WTC11 (cell line): ENCODE measurements at places on chromosomes 2 and 18.
A peak's percentile ranks its signal among the peaks of the same experiment; 100 is the strongest.

- no peak overlapping the region for H3K4me3 ChIP-seq
- H3K27ac ChIP-seq: no peak overlapping the region
- no peaks in the 10 kb centered on the region for H3K36me3 ChIP-seq
- DNase-seq: no peak
- no peaks in the 10 kb centered on the region for H3K27me3 ChIP-seq
These were observed 1620.4 kb upstream of the CELF4 start for GRCh38 chr18:39186008-39186407.

DNA sequence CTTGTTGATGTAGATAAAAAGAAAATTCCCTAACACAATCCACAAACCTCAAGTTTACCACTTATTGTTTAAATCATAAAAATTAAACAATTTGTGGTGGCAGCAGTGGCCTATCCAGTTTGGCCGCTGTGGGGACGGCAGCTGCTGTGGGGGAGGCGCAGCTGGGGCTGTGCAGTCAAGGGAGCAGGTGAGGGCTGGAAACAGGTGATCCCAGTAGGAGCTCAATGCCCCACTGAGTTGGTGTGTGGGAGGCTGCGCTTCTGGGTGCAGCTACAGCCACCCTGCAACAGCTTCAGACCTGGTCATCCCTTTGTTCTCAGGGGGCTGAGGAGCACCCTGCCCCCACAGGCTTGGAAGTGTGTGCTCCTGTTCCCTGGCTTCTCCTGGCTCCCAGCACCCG, 266.0 kb upstream of the FSIP2 start:
- H3K27ac ChIP-seq: no peak overlapping the region
- H3K4me3 ChIP-seq: no peak overlapping the region
- H3K4me1 ChIP-seq: peaks cover 21% of the 10 kb centered on the region
- H3K36me3 ChIP-seq: peaks cover 12% of the 10 kb centered on the region
- H3K27me3 ChIP-seq: no peaks in the 10 kb centered on the region
- DNase-seq: no peak

GRCh38 chr18:28766721-28767120, 589.8 kb upstream of the CDH2 start:
- peaks cover 5% of the 10 kb centered on the region; the same call in 1 of the 2 replicates for H3K27me3 ChIP-seq
- H3K36me3 ChIP-seq: no peaks in the 10 kb centered on the region
- DNase-seq: no peak
- H3K4me1 ChIP-seq: no peaks in the 10 kb centered on the region
- no peak overlapping the region for H3K27ac ChIP-seq
- no peak overlapping the region for H3K4me3 ChIP-seq

GRCh38 chr2:21966139-21966538, 842.4 kb downstream of the TDRD15 start:
- no peak for DNase-seq
- H3K27ac ChIP-seq: no peak overlapping the region
- no peak overlapping the region for H3K4me3 ChIP-seq

DNA sequence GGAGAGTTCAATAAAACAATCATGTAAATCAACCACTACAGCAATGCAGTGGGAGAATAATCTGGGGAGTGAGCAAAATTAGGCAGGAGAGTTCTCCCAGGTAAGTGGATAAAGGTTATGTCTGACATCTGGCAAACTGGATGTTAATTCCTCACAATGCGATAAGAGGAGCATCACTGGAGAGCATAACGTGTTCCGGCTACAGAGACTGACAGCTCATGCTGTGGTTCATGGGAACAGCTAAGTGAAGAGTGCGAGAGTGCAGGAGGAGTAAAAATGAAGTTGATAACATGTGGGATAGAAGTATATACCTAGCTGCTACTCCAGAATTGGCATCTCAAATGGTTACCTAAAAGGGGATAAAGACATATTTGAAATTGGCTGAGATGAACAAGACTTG, 153.2 kb downstream of the LTBP1 start:
- H3K27ac ChIP-seq: no peak overlapping the region
- no peak overlapping the region for H3K4me3 ChIP-seq
- no peaks in the 10 kb centered on the region for H3K27me3 ChIP-seq
- H3K36me3 ChIP-seq: no peaks in the 10 kb centered on the region

DNA sequence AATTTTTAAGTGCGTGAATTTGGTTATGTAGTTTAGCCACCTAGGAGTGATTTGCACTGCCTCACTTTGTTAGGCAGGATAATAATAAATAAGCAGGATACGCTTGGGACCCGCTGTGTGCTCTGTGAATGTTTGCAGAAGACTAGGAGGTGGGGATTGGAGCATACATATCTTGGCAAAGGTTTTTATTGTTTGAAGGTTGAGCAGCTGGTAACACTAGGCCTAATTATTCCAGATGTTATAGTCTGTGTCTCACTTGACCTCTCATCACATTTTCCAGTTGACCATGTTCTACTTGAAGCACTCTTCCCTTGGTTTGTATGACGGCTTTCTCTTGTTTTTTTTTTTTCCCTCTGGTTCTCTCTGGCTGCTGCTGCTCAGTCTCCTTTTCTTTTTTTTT, 42.7 kb downstream of the FHOD3 start:
- no peaks in the 10 kb centered on the region for H3K27me3 ChIP-seq
- H3K4me3 ChIP-seq: no peak overlapping the region
- H3K36me3 ChIP-seq: peaks cover 3% of the 10 kb centered on the region; the same call in 1 of the 2 replicates
- H3K4me1 ChIP-seq: peaks cover 6% of the 10 kb centered on the region
- H3K27ac ChIP-seq: no peak overlapping the region
- DNase-seq: no peak

GRCh38 chr18:24543086-24543794, 82.8 kb downstream of the HRH4 start:
- no peaks in the 10 kb centered on the region for H3K36me3 ChIP-seq
- no peak overlapping the region for H3K4me3 ChIP-seq
- H3K4me1 ChIP-seq: peaks cover 24% of the 10 kb centered on the region
- DNase-seq: no peak
- no peaks in the 10 kb centered on the region for H3K27me3 ChIP-seq

DNA sequence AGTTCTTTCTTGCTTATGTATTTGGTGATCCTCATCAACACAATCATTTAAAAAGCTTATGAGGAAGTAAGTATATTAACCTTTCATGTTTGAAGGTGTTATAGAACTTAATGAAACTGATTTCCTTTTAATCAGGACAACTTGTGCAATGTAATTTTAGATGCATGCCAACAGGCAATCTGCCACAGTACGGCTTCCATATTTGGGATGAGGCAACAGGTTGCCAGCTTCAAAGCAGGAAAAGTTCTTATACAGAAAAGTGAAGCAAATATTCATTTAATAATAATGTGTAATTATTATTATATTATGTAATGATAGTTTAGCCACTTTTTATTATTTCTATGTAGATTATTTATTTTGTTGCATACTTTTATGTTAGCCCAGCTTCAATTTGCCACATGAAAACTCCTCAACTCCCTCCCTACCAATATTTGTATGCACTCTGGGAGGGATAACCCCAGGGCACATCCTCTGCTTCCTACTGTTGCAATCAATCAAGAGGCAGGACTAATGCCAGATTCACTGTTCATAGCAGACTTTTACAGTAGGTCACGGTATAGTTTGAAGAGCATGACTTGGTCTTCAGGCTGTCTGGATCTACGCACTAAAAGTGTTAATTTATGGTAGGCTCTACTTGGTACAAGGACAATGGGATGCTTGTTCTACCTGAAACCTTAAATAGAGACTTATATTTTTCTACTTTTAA, 277.2 kb downstream of the AGPS start:
- H3K4me3 ChIP-seq: no peak overlapping the region
- no peak for DNase-seq
- H3K36me3 ChIP-seq: no peaks in the 10 kb centered on the region
- peaks cover 98% of the 10 kb centered on the region for H3K27me3 ChIP-seq
- H3K4me1 ChIP-seq: peaks cover 21% of the 10 kb centered on the region
- no peak overlapping the region for H3K27ac ChIP-seq

DNA sequence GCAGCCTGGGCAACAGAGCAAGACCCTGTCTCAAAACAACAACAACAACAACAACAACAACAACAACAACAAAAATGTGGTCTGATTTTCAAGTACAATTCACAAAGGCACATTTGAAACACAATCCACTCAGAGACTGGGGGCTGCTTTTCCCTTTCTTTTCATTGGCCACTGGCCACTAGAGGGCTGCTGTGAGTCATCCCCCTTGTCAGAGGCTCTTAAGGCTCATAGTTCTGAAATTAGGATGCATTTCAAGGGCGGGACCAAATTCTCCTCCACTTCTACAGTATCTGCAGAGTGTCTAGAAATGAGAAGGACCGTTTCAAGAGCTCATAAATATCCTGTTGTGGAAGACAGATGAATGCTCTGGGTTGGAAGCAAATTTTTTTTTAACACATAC, 285.4 kb downstream of the NRXN1 start:
- H3K36me3 ChIP-seq: no peaks in the 10 kb centered on the region
- H3K4me1 ChIP-seq: no peaks in the 10 kb centered on the region; the same call in 1 of the 2 replicates
- H3K27ac ChIP-seq: no peak overlapping the region
- peak; percentile 65 for DNase-seq
- H3K4me3 ChIP-seq: no peak overlapping the region

DNA sequence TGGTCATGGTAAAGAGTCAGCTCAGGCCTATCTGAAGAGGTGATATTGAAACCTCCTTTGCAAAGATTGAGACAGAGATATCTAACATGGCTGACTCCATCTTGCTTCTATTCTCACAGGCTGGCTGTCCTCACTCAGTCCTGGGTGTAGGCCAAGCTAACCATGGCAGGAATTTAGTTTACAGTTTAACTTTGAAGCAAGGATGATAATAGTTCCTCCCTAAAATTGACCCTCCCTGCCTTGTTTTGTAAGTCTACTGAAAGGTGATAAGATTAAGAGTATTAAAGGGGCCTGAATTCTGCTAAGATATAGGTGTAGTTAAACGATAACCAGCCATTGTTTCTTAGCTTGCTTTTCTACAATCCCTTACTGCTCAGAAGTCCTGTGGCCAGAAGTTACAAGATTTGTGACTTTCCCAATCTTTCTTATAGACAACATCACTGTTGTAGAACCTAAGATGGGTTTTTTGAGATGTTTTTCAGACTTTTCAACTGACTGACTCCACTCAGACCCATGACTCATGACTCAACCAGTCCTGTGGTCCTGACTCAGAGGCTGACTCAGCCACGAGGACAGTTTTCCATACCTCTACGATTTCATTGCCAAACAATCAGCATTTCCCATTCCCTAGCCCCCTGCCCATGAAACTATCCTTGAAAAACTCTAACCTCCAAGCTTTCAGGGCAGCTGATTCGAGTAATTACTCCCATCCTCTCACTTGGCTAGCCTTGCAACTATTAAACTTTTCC, 195.7 kb upstream of the SESTD1 start:
- no peaks in the 10 kb centered on the region for H3K4me1 ChIP-seq
- peaks cover 28% of the 10 kb centered on the region for H3K36me3 ChIP-seq
- H3K4me3 ChIP-seq: no peak overlapping the region
- no peaks in the 10 kb centered on the region; the same call in 1 of the 2 replicates for H3K27me3 ChIP-seq
- no peak for DNase-seq

DNA sequence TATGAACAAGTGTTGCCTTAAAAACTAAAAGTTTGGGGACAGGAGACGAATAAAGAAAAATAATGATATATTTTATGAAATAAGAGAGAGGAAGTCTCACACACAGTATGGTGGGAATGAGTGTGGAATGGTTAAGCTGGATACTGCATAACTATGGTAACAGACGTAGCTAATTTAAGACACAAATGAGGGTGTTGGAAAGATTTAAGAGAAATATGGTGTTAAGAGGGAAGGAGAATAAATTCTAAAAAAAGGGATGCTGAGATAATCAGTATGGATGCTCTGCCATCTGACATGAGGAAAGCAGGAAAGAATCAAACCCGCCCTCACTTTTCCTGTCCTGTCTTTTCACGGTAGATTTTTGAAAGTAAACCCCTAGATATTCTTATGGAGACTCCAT, 10.6 kb downstream of the ADD2 start:
- peaks cover 2% of the 10 kb centered on the region for H3K36me3 ChIP-seq
- no peak overlapping the region for H3K4me3 ChIP-seq
- no peak for DNase-seq
- H3K27me3 ChIP-seq: no peaks in the 10 kb centered on the region

DNA sequence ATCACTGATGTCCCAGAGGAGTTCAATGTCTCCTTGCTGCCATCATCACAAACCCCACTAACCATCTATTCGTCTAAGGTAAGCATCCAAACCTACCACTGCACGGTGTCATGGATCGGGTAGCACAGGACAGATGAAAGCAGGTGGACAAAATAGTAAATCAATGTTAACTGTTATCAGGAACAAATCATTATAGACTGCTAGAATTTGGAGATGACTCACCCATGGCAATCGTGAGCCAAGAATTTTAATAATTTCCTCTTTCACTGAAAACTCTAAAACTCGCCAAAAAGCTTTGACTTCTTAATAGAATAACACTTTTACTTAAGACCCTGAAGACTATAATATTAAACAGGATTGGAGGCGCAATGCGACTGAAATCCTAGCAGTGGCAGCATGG, 33.7 kb upstream of the BZW1 start:
- no peak overlapping the region for H3K4me3 ChIP-seq
- peaks cover 14% of the 10 kb centered on the region for H3K4me1 ChIP-seq
- H3K36me3 ChIP-seq: no peaks in the 10 kb centered on the region
- DNase-seq: no peak

GRCh38 chr2:132252894-132253264, 91.1 kb upstream of the ANKRD30BL start:
- H3K27me3 ChIP-seq: peaks cover 17% of the 10 kb centered on the region
- H3K27ac ChIP-seq: no peak overlapping the region
- no peak overlapping the region for H3K4me3 ChIP-seq
